ENCODE measurements at places on chromosomes 16 and 17.
A peak's percentile ranks its signal among the peaks of the same experiment; 100 is the strongest.

DNA sequence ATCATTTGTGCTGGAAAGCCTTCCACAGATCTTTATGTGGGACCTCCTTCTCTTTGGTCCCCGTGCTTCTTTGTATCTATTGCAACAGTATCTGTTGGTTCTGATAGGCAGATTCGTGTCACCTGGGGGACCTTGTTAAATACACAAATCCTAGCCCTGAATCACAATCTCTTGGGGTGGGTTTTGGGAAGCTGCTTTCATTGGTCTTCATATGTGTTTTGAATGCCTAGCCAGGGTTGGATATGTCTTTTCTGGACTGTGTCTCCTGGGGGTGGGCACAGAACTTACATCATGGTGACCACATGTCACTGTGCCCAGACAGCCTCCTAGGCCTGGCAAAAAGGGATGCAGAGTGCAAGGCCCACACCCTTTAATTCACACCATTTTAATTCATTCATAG lies 81.0 kb upstream of the HNF1B start:
- no peak for DNase-seq

DNA sequence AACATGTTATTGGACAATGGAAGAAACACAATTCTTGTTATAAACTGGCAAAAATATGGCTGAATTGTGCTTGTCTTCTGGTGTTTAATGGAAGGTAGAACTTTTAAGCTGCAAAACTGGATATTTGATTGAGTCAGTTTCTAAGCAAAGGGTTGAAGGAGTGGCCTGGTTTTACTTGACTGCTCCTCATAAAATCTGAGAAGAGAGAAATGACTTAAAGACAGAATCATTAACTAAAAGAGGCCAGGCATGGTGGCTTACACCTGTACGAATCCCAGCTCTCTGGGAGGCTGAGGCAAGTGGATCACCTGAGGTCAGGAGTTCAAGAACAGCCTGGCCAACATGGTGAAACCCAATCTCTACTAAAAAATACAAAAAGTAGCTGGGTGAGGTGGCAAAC lies 770.7 kb downstream of the CDH11 start:
- no peak for DNase-seq

GRCh38 chr17:29870836-29871465 lies 59.1 kb downstream of the SSH2 start:
- DNase-seq, result no peak

DNA sequence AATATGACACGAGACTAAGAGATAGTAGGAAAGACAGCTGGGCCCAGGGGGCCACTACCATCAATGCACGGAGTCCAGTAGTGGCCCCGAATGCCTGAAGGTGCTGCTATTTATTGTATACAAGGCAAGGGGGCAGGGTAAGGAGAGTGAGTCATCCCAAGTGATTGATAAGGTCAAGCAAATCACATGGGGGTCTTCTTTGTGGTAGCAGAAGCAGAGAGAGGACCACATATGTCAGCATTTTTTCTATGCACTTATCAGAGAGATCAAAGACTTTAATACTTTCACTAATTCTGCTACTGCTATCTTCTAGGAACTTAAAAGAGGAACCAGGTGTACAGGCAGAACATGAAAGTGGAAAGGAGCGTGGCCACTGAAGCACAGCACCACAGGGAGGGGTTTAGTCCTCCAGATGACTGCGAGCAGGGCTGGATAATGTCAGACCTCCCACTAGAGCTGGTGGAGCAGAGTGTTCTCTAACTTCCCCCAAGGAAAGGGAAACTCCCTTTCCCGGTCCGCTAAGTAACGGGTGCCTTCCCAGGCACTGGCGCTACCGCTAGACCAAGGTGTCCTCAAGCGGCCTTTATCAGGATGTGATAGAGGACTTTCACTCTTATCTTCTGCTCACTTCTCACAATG lies 26.4 kb upstream of the ARL4D start:
- peak; percentile 23 for DNase-seq

DNA sequence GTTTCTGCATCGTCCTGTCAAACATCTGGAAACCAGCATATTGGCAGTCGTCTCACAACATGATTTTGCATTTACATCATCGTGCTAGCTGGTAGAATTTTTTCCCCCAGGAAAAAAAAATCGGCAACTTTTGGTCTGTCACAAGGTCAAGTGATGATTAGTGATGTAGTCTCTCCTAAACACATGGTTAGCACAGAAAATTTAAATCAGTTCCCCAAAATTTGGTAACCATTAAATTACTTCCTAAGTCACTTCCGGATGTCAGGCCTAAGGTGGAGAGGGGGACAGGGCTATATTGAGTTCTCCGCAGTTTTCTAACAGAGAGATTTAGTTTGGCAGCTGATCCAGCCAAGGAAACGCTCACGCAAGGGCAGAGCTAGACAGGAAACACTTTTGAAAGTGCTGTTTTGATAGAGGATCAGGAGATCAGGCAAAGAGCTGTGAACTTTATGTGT lies 271.0 kb upstream of the TBX2 start:
- no peak for DNase-seq

Measured in SW480 (cell line).